ENCODE measurements at places on chromosomes 11 and 22. TPM values are rescaled to one million over a fixed set of nuclear protein-coding genes. Genes with fewer than 3 reads are reported as not detected.

GRCh38 chr22:23751441-23751996, 607 bp upstream of the ZNF70 start:
- no peak for DNase-seq

DNA sequence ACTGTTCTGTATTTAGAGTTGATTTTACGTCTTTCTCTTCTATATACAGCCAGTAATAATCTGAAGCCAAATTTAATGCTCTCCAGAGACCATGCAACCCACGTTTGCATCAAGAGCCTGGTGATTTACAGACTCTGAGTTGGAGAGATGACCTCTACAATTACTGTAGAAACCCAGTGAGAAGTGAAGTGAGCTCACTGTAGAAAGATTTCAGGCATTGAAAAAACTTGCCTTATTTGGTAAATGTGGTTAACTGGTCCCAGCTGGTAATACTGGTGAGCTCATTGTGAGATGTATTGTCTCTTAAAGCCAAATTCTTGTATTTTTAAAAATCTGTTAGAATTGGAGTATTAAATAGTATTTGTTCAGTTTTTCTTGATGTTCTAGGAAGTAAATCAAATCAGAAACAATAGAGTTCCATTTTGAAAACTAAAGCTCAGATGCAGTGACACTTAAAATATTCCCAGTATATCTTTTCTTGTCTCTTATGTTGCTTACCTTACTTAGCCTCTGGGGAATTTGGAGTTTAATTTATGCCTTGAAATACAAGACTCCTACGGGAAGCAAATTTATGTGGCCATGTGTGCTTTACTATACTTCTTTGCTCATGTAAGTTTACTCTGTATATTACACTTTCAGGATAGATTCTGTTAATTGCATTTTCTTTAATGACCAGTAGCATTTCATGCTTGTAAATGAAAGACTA, 189.9 kb downstream of the ARHGAP42 start:
- DNase-seq = no peak

DNA sequence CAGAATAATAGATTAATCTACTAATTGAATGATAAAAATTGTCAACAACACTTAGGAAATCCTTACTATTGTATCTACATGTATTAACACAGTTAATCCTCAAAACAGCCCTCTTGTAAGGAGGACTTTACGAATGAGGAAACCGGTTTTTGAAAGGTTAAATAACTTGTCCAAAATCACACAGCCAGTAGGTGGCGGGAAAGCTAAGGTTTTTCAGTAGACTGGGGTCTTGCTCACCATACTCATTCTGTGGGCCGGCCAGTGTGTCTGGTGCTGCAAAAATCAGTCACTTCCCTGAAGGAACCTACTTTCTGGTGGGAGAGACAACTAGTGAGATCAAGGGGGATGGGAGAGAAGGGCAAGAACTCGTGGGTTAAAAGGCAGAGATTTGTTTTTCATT, 3.8 kb downstream of the DCPS start:
- no peak for DNase-seq

GRCh38 chr11:72886619-72887018, 72.4 kb downstream of the ATG16L2 start:
- no peak for DNase-seq

DNA sequence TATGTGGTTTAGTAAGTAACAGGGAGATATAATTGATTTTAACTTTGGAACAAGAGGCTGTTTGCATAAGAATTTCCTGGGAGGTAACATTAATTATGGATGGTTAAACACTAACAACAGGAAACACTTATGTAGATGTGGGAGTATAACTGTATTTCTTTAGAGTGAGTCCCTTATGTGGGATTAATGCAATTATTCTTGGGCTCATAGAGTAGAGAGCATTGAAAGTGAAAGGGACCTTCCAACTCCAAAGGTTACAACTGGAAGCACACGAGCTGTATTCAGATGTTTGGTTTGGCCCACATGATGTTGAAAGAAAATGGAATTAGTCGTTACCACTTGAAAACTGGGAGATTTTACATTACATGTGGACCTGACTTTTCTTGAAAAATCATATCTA, 53.5 kb downstream of the BBOX1 start:
- DNase-seq = no peak

DNA sequence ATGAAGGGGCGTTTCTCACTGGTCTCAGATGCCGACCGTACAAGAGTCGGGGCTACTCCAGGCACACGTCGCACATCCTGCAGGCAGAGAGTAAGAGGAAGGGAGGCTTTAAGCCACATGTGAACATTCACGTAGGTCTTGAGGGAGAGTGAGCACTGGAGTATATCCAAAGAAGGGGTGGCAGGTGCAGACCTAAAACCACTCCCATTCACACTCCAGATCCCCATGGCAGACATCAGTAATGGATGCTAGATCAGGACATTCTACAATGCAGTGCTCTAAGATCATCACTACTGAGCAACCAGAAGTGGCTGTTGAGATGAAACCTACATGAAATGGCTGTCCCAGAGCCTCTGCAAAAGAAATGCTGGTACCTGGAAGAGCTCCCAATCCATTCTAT, 39.0 kb downstream of the WT1 start:
- DNase-seq = no peak

OR5B21 gene
- total RNA-seq = not detected

CABP4 gene
- 2.8 TPM for total RNA-seq

LRRN4CL gene
- total RNA-seq = 5.0 TPM

OR10A2 gene
- not detected for total RNA-seq

Measured in ureter (tissue), 1 donor.